AG09319 (cell line): ENCODE measurements at places on chromosomes 5 and 9.
A peak's percentile ranks its signal among the peaks of the same experiment; 100 is the strongest.

DNA sequence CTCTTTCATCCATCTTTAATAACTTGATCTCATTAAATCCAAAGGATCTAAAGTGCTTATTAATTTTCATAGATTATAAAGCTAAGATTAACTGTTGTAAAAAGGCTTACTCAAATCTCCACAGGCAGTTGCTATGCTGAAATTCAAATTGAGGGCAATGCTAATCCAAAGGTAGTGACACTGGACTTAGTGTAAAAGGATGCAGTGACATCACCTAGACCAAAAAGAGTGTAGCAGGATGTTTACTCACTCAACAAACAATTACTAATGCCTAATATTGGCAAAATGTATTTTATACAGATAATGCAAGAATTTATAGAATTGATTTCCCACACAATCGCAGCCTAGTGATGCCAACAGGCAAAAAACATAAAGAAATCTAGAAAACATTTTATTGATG lies 756.2 kb downstream of the CDH9 start:
- DNase-seq = no peak

- no peak for DNase-seq
Measured at GRCh38 chr9:101977614-101978210, 239.3 kb upstream of the GRIN3A start.

DNA sequence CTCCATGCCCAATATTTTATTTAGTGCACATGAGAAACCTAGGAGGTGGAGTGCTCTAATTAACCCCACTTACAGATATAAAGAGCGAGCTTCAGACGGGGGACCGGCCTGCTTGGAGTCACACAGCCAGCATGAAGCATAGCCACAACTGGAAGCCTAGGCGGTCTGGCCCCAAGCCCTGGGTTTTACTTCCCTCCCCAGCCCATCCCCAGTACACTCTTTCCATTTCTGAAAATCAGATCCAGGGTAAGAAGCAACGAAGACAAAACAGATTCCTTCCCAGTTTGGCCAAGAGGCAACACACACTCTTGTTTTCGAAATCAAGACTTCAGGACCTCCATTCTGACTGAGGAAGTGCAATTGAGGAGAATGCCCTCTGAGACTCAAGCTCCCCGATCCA lies 27.1 kb downstream of the KCNMB1 start:
- DNase-seq = no peak

- no peak for DNase-seq
Measured at GRCh38 chr9:21974343-21974721, 19.9 kb downstream of the CDKN2A start.

DNA sequence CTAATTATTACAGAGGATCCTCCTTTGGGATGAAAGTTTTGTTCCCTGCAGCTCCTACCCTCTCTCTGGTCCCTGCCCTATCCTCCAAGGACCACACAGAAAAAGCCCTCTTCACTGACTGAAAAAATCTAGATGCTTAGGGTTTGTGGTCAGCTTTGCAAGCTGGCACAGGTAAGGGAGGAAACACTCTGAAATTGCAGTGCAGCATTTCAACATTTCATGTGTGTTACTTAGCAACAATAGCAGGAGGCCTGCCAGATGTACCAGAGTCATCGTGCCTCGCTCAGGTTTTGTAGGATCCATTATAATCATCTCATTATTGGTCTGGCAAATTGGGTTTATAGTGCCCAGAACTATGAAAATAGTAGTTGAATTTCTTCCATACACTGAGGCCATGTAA lies 109.5 kb downstream of the PALM2AKAP2 start:
- no peak for DNase-seq

DNA sequence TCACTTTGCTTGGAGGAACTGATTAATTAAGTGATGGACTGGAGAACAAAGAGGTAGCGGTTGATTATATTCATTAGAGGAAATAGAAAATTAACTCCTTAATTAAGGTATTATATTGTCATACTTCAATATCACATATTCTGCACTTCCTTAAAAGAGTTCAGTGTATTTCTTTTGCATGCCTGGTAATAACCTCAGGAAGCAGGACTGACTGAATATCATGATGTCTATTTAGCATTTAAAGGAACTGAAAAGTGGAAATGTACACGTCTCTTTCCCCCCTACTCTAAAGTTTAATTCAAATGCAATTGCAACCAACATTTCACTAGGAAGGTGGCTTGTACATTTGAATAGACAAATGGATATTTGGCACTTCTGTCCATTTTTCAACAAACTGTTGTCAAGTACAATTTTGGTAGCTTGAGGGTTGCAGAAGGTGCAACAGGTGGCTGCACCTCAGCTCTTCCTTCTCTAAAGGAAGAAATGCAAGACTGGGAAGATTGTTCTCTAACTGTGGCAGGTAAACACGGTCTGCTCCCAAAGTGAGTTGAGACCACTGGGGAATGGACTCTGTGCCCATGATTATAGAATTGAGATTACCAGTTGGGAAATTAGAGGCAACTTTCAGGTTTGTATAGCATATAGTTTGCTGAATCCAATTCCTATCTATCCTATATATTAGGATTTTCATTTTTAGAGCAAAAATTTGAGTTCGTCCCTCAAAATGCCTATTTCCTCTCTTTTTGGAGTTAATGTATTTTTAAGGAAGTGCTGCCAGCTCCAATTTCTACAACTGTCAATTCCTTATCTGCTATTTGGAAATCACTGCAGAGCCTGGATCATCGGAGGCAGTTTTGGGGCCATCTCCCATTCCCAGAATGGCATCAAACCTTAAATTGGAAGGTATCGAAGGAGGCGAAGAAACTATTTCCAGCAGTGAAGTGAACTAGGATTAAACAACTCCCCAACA lies 98.9 kb upstream of the TAF11L2 start:
- no peak for DNase-seq

- no peak for DNase-seq
Measured at GRCh38 chr9:97774673-97775072, 77.5 kb upstream of the XPA start.

DNA sequence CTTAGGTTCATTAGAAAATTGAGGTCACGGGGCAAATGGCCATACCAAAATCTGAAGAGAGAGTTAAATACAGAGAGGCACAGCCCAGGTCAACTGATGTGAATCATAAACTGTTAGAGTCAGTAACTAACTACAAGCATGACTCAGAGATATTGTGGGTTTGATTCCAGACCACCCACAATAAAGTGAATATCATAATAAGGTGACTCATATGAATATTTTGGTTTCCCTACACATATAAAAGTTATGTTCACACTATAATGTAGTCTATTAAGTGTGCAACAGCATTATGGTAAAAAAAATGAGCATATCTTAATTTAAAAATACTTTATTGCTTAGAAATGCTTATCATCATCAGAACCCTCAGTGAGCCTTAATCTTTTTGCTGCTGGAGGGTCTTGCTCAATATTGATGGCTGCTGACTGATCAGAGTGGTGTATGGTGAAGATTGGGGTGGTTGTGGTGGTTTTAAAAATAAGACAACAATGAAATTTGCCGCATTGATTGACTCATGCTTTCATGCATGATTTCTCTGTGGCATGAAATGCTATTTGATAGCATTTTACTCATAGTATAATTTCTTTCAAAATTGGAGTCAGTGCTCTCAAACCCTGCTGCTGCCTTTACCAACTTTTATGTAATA lies 53.1 kb upstream of the EDIL3 start:
- DNase-seq = peak; percentile 18

- no peak for DNase-seq
Measured at GRCh38 chr9:18143073-18143745, 330.7 kb upstream of the ADAMTSL1 start.

DNA sequence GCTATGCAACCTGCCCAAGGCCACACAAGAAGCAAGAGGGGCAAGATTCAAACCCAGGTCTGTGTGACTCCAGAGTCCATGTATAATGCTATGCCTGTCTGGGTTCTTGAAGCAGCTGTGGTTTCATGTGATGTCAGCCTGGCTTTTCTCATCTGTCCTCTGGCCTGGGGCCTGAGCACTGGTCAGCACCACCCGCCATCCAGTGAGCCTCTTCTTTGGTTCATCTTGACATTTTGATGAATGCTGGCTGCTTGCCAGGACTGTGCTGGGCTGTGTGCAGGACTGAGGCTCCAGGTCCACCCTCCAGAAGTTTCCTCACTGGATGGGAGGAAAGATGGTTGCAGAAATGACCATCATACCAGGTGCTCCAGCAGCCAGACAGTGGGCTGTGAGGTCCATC lies 61.5 kb downstream of the TSTD2 start:
- no peak for DNase-seq

DNA sequence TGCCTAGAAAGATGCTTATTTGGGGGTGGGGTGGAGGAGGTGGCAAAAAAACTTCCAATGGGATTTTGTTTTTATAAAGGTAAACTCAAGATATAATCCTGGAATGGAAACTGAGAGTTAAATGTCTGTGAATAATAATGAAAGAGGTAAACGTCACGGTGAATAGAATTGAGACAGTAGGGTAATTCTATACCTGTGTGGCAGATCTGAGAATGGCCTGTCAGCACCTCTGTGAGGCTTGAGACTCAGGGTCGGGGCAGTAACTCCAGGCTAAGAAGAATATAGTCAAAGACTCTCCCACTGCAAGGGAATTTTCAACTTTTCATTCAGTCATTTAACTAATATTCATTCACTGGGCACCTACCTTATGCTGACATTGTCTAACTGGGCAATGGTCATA lies 581.2 kb upstream of the ZNF608 start:
- DNase-seq = no peak

- DNase-seq = no peak
Measured at GRCh38 chr9:87527211-87527916, 29.7 kb downstream of the DAPK1 start.

DNA sequence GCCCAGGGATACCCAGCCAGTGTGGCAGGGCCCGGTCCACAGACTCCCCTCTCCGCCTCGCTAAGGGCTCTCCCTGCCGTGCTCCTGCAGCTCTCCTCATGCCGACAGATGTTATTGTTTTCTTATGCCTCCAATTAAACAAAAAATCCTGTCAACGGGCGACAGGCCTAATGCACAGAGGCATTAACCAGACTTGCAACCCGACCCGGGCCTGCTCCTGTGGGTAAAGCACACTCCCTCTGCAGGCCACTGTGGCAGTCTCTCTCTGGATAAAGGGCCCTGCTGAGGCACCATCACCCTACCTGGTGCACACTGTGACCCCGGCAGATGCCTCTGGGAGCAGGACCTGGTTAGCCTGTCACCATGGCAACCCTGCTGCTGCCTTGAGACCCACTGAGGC lies 27.5 kb upstream of the HAND1 start:
- no peak for DNase-seq

GRCh38 chr5:172775326-172776234 lies 4.6 kb upstream of the DUSP1 start:
- peak; percentile 74 for DNase-seq

- DNase-seq = peak; percentile 99
Measured at GRCh38 chr9:130847306-130848217, 12.5 kb downstream of the ABL1 start.

- DNase-seq = no peak
Measured at GRCh38 chr5:53080271-53080670, 29.3 kb downstream of the MOCS2 start.

- DNase-seq = no peak
Measured at GRCh38 chr5:421287-421880, 21.6 kb upstream of the EXOC3 start.

GRCh38 chr5:97422678-97423077 lies 239.6 kb upstream of the RIOK2 start:
- no peak for DNase-seq

- DNase-seq = no peak
Measured at GRCh38 chr9:117526674-117527073, 111.8 kb upstream of the ASTN2 start.

DNA sequence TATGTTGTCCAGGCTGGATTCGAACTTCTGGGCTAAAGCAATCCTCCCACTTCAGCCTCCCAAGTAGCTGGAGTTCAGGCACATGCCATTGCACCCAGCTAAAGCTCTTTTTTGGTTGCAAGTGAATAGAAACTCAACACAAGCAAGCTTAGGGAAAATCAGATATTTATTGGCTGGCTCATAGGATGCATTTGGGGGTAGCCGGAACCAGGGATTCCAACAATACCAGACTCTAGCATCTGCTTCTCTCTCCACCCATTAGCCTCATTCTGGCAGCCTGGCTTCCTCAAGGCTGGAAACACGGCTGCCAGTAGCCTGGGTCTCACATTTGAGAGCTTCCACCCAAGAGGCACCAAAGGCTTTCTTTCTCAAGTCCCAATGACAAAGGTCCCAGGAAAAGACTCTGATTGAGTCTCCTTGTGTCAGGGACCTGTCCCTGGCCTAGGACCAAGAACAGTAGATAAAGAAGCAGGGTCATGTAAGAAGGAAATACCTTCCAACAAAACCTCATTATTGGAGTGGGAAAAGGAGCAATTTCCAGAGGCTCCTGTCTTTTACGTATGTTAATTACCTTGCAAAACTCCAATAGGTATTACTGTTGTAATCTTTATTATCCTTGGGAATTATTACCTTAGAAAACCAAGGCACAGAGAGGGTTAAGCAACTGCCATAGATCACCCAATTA lies 23.0 kb upstream of the B4GALT1 start:
- no peak for DNase-seq

- DNase-seq = no peak
Measured at GRCh38 chr5:102863058-102863457, 108.0 kb downstream of the PAM start.

DNA sequence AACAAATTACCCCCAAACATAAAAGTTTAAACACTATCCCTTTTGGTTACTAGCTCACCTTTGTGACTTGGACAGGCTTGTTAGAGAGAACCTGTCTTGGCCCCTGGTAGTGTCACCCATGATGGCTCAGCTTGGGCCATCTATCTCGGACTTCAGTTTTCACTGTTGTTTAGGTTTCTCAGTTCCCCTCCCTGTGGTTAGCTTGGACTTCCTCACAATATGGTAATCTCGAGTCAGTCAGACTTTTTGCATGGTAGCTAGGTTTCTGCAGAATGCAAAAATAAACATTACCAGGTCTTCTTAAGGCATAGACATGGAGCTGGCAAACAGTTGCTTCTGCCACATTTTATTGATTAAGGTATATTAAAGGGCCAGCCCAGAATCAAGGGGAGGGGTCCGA lies 324.3 kb upstream of the RORB start:
- no peak for DNase-seq

DNA sequence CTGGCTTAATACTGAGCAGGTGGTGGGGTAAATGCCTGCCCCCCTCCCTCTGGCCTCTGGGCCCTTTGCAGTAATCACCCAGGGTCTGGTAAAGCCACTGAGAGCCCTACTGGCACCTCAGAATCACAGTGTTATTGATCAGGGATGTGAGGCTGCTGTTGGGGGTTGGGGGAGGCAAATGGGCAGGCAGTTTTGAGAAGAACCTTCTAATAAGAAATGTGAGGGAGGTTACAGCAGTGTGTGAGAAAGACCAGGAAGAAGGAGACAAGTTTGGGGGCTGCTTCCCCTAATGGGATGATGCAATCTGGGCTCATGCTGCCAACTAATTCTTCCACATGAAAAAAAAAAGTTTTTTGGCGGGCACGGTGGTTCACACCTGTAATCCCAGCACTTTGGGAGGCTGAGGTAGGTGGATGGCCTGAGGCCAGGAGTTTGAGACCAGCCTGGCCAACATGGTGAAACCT lies 3.1 kb upstream of the B4GALT7 start:
- DNase-seq = no peak

DNA sequence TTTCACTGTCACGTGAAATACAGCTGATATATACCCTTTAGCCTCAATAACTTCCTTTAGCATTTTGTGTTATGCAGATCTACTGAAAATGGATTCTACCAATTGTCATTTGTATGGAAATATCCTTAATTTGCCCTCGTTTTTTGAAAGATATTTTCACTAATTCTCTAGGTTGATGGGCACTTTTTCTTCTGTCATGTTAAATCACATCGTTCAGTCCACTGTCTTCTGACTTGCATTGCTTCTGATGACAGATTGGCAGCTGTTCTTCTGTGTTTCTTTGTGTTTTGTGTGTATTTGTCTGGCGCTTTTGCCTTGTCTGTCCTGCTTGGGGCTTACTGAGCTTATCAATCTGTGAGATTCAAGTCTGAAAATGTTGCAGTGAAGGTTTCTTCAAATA lies 9.7 kb upstream of the CLPTM1L start:
- no peak for DNase-seq
